ENCODE measurements at places on chromosomes 6 and 20.

DNA sequence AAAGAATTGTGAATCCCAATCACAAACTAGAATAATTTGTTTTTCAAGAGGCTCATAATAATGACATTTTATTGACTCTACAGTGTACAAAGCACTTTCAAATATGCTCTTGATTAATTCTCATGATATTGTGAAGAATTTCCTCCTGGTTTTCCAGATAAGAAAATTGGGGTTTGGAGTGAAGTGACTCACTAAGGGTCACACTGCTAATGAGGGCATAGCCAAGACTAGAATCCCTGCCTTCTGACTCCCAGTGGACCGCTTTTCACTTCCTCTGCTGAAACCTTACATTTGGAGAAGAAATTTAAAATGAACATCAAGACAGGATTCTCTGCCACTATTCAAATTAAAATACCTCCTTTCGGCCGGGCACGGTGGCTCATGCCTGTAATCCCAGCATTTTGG lies 38.3 kb upstream of the LTV1 start:
- no peak for DNase-seq

DNA sequence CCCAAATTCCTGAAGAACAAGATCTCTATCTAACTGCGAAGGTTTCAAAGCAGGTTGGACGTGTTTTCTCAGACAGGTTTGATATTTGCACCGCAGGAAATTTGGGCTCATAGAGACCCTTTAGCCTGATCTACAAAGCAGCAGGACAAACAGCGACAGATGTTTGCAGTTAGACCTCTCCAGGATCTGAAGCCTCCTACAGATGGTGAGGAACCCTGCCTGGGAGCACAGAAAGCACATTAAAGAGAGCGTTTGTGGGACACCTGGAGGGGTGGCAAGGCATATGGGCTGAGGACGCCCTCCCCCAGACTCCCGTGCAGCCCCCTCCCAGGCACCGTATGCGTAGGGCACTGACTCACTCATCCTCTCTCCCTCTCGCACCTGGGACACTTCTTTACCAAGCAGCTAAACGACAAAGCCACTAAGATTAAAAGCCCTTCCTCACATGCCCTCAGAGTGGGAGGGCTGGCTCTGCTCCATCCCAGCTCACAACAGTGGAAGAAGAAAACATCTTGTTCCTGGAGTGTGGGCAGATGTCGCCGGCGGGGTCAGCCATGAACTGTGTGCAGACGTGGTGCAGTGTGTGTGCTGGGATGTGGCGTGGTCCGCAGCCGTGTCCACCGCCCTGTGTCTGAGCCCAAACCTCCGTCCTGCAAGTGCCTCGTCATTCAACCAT lies 249.7 kb upstream of the AFDN start:
- DNase-seq: no peak

DNA sequence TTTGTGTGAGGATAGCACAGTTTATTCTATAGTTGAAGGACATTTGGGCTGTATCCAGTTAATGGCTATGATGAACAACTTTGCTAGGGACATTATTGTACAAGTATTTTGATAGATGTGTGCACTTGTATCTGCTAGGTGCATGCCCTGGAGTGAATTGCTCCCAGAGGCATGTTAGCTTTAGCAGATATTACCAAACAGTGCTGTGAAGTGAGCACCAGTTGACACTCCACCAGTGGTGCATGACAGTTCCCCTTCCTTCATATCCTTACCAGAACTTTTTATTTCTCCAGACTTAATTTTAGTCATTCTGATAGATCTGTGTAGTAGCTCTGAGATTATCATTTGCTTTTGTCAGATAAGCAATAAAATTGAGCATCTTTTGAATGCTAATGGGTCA lies 48.9 kb upstream of the ENPP5 start:
- no peak for DNase-seq

GRCh38 chr6:77337392-77337791 lies 125.9 kb downstream of the HTR1B start:
- no peak for DNase-seq

DNA sequence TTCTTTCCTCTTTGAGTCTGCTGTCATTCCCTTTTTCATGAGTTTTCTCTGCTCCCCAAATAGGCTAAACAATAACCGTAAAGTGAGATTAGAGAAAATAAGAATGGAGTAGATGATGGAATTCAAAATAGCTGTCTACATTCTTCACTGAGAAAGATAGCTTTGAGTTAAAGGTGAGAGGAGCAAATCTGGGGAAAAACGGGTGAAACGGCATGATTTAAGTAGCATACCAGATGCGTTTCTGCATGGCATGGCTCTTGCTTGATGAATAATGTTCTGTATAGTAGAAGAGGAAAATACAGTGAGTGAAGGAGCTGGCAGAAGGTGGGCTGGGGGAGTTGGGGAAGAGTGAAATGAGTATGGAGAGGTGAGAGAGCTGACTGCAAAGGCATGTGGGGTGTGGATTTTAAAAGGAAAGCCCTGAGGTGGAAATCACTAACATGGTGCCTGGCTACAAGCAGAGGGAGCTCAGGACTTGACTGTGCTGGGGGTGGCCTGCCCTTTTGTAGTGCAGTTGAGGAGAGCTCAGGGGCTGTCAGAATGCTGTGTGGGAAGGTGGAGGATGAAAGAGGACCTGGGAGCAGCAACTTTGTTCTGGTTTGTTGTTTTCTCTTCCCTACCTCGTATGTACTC lies 8.8 kb downstream of the BICRAL start:
- DNase-seq: no peak

GRCh38 chr6:158018851-158019361 lies 37.2 kb downstream of the SYNJ2 start:
- no peak for DNase-seq

GRCh38 chr6:13491538-13491937 lies 4.1 kb upstream of the GFOD1 start:
- no peak for DNase-seq

GRCh38 chr6:8839626-8840025 lies 404.3 kb upstream of the SLC35B3 start:
- DNase-seq: no peak

DNA sequence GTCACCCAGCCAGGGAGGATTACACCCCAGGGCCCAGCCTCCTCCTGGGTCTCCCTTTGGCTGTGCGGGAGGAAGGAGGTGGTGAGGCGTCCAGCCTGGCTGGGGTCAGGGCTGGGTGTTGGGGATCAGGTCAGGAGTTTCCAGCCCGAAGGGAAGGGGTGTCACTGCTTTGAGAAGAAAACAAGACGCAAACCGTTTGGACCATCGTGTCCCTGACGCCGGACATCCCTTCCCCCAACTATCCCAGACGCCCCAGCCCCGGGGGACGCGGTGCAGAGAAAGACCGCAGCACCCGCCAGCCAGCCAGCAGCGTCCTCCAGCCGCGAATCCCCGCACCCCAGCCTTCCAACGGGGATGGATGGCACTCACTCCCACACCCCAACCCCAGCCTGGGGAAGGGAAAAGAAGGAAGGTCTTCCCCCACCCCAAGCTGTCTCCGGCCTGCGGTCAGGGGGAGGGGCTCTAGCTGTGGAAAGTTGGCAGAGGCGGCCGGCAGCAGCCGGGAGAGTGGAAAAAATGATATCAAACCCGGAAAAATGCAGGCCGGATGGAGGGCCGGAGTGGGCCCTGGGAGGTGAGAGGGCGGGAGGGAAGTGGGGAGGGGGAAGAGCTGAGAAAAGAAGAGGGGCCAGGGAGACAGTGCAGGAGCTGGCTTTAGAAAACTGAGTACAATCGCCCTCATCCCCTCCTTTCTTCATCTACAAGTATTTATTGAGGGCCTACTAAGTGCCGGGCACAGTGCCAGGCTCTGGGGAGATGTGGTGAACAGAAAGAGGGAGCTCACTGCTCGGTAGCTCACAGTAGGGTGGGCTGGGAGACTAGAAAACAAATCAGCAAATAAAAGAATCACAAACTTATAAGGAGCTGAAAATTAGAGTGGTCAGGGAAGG lies 10.6 kb downstream of the REM1 start:
- no peak for DNase-seq

All from GDM1 (cell line).